Epithelial cell of proximal tubule (primary cell): ENCODE measurements at places on chromosomes 11 and 22.

GRCh38 chr11:73099512-73100266 is 42.4 kb downstream of the FCHSD2 start:
- DNase-seq: no peak

GRCh38 chr11:111229604-111230003 is 15.9 kb upstream of the POU2AF2 start:
- no peak for DNase-seq

DNA sequence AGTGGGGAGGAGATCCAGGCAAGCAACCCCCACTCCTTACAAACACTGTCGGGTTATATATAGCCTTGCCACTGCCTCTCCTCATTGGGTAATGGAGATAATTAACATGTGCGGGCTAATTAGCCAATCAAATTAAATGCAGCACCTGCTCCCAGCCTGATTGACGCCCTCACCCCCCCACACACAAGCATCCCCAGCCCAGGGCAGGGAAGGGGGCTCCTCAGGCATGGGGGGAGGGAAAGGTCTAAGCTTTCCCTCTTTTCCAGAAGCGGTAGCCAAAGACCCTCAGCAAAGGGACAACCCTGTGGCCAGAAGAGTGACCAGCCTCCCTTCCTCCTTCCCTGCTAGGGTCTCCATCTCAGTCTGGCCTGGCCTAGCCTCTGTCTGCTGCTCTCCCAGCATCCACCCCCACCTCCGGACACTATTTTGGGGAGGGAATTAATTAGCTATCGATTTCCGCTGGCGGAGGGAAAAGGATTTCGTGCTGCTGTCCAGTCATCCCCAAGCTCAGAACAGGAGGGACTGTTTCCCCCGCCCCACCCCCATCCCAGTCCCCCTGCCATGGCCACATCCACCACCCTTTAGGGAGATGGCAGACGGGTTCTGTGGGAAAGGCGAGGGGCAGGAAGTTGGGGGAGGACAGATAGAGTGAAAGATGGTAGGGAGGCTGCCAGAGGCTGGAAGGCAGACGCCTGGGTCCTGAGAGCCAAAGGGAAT is 7.1 kb downstream of the NRXN2 start:
- DNase-seq: no peak

- no peak for DNase-seq
These were observed 6.0 kb upstream of the TRIM34 start for GRCh38 chr11:5618807-5619206.

GRCh38 chr11:85651118-85651517 is 3.4 kb downstream of the TMEM126A start:
- DNase-seq: no peak

DNA sequence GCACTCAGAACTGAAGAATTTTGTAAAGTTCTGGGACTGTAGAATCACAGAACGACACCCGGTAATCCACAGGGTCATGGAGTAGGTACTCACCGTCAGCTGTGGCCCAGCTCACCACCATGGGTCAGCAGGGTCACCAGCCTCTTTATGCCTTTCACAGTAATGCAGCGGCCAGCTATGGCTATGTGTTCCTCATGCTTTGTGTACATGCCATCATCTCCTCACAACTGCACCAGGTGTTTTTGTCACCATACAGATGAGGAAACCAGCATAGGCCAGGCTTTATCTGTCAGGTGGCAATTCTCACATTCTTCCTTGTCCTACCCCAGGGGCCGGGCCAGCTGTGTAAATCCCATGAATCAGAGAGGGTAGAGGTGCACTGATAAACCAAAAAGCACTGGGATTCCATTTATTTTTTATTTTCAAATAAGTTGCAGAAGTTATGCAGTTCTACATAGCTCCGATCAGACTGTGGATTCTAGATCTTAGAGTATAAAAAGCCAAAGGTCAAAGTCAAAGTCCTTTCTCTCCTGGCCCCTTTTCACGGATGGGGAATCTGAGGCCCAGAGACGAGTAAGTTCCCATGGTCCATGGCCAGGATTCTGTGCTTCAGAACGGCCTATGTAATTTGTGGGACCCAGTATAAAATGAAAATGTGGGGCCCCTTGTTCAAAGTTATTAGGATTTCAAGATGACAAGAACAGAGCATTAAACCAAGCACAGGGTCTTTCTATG is 17.5 kb downstream of the TSKU start:
- DNase-seq: no peak
